ENCODE measurements at places on chromosomes 13 and 19.

GRCh38 chr13:29578300-29579085 lies 17.0 kb downstream of the SLC7A1 start:
- DNase-seq = no peak

- no peak for DNase-seq
These were observed 2.0 kb downstream of the EXOC3L2 start for GRCh38 chr19:45243144-45243732.

DNA sequence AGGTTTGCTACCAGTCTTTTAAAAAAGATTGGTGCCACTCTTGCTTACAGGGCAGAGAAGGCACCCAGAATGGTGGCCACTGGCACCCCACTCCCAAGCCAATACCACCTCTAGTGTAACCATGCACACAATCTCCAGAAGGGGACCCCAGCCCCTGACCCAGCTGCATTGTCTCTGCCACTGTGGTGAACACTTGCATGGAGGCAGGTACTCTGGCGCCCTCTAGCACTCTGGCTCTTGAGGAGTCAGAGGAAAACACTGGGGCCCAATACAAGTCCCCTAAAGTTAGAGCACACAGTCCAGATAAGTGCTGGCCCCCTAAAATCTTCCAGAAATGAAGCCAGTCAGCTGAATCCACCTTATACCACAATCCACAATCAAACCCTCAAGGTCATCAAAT lies 6.0 kb downstream of the ERVV-1 start:
- DNase-seq = no peak

DNA sequence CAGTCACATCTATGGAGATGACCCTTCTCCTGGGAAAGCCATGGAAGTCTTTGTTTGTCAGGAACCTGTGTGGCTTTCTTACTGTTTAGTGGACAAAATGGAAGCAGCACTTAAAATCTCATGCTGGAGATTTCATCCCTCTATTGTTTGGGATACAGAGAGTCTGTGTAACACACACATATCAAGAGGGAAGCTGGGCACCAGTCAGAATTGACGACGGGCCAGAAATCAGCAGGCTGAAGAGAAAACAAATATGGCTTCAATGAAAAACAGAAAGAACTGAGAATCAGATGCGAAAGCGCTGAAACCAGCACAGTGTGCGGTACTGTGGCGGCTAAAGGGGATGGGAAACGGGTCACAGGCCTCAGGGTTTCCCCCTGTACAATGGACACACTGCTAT lies 72.2 kb upstream of the WASF3 start:
- DNase-seq = no peak

DNA sequence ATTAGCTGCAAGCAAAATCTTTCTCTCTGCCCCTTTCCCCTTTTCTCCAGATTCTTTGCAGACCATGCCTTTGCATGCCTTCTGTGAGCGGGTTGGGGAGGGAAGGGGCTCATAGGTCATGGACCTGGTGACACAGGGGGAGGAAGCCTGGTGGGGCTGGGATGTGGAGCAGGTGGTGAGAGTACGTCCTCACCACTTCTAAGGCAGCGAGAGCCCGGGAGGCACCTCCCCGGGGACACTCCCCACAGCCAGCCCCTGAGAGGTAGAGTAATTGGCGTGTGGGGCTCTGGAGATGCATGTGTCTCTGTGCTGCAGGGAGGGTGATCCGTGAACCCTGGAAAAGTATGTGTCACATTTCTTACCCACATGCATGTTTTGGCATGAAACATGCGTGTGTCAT lies 42.5 kb upstream of the EHD2 start:
- DNase-seq = no peak

GRCh38 chr19:54191811-54192453 lies 824 bp downstream of the TSEN34 start:
- DNase-seq = no peak

- DNase-seq = no peak
These were observed 28.8 kb downstream of the ACTN4 start for GRCh38 chr19:38676023-38676877.

DNA sequence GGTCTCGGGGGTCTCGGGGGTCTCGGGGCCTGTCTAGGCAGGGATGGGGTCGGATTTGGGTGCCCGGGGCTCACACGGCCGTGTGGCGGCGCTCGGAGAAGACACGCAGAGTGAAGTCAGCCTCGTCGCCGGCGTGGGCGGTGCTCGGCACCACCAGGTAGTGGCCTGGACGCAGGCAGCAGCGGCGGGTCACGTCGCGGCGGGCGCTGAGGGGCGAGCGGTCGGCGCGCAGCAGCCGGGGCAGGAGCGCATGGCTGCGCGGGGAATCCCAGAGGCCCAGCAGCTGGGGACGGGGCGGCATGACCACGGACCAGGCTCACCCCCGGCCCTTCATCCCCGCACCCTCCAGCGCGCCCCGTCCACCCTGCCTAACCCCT lies 8.2 kb downstream of the CAPN12 start:
- no peak for DNase-seq

DNA sequence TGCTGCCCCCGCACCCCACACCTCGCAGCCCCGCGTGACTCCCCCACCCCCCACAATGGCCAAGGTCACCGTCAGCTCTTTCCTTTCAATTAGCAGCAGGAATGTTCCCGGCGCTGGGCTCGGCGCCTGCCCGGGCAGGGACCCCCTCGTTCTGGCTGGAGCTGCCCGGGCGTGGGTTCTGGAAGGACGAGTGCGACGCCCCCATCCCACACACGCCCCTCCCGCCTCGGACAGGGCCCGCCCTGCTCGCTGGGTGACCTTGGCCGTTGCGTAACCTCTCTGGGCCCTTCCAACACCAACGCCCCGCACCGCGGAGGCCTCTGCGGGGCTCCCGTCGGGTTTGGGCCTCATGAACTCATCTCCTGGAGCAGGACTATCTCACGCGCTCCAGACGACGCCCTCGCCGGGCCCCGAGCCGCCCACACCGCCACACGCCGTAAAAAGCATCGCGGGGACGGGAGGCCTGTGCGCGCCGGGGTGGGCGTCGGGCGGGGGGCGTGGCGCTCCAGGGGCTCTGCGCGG lies 10.3 kb downstream of the PALM start:
- no peak for DNase-seq

GRCh38 chr19:19329126-19329525 lies 8.5 kb downstream of the MAU2 start:
- no peak for DNase-seq

GRCh38 chr19:15612342-15612741 lies 2.7 kb upstream of the CYP4F8 start:
- no peak for DNase-seq

DNA sequence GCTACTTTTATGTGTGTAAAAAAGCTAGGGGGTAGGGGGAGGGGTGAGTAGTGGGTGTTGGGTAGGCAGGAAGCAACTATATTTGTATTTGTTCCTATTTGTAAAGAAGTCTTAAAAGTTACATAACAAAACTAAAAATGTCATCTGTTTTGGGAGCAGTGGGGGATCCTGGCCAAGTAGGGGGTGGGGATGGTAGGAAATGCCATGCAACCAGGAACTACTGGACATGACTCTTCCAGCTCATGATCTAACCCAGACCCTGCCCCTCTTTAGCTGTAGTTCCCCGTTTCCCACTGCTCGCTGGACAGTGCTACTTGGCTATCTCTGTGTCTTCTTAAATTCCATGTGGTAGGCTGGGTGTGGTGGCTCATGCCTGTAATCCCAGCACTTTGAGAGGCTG lies 3.2 kb downstream of the GTF3A start:
- DNase-seq = no peak

DNA sequence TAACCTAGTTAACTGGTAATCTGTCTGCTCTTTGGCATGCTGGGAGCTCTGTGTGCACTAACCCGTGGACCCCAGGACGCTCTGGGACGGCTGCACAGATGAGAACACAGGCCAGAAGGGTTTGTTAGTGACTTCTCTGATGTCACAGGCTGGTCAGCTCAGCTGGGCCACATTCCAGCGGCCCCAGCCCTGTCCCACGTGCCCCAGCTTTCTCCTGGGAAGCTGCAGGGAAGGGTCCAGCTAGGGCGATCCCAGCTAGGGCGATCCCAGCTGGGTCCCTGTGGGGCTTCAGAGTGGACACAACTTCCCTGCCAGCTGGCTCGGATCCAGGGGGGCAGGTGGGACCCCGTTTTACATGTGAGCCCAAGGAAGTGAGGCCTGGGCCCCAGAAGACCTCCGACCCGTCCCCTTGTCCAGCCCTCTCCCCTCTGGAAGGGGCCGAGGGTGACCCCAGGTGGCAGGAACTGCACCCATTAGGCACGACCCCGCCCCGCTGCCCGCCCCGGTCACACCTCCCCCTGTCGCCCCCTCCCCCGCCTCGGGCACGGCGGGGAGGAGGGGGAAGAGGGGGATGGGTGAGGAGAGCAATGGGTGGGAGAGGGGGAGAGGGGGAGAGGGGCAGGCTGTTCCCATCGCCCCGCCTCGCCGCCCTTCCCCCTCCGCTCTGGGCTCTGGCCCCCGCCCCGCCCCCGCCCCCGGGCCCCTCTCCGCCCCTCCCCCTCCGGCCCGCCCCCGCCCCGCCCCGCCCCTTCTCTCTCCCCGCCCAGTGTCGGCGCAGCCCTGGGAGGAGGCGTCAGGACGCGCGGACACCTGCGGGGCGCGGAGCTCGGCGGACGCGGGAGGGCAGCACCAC lies 75.2 kb upstream of the MCF2L start:
- no peak for DNase-seq

GRCh38 chr19:18906605-18907519 lies 10.9 kb upstream of the CERS1 start:
- DNase-seq = no peak

GRCh38 chr13:48641404-48641803 lies 12.3 kb upstream of the CYSLTR2 start:
- DNase-seq = no peak

GRCh38 chr13:90997951-90998350 lies 349.5 kb upstream of the MIR17HG start:
- no peak for DNase-seq

DNA sequence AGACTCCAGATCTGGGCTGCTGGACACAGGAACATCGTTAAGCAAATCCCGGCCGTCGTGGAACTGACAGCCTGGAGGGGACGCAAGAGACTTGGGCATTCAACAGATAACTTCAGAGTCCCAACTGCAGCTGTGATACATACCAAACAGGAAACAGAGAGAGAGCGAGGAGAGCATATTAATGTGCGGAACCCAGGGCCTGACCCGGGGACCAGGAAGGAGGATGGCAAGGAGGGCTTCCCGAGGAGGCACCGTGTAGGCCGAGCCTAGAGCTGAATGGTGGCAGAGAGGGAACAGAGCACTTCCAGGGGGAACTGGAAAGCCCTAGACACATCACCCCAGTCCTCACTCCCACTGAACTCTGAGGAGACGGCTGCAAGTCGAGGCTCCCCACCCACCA lies 68.1 kb downstream of the SIPA1L3 start:
- DNase-seq = no peak

DNA sequence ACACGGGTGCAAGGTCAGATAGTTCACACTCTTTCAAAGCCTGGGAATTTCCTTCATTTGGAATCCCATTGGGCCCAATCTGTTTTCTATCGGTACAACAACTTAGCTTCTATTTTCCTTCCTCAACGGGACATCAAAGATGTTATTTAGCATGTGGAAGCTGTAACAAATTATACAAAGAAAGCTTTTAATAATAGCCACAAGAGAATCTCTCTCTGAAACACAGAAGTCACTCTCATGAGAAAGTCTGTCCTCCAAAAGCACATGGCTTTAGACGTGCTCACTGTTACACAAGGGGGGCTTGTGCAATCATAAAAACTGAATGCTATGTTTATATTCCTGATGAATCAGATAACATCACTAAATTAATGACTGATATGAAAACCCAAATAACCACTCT lies 28.9 kb upstream of the CYSLTR2 start:
- no peak for DNase-seq

DNA sequence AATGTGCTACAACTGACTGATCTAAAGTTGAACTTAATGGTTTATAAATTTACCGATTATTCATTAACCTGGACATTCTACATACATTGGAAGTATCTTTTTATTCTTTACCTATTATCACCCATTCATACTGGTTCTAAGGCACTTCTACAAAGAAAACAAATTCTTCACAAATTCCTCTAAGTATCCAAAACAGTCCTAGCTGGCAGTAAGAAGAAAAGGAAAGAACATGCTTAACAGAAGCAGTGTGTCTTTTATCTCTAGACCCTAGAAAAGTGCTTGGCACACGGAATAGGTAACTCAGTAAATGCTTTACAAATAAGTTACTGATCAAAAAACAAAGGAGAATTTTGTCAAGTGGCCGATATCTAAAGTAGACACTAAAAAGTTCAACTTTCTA lies 32.8 kb downstream of the TSC22D1 start:
- DNase-seq = no peak

GRCh38 chr19:15317392-15318071 lies 14.8 kb downstream of the BRD4 start:
- DNase-seq = no peak

DNA sequence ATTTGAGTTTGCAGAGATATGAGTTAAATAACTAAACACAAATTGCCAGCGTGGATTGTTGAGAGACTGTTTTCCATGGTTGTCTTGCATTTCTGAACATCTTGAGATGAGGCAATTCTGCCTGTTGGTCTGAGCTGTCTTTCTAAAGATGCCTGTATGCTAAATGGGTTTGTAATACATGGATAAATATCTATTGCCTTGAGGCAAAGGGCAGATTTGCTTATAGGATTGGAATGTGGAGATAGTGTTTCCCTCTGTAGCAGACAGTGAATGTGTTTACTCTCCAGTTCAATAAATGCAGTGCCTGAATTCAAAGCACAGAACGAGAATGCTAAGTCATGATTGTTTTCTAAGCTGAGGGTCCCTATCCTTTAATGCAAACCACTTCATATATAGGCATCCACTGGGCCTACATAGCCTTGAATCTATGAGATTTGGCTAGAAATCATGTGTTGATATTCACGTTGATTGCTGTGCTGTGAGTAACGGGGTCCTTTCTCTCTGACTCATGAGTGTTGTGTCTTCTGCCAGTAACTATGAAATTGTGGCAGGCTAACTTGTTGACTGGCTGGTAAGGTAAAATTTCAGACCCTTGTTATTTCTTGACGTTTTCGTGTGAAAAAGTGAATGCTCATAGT lies 2554.8 kb downstream of the PCDH9 start:
- DNase-seq = no peak

GRCh38 chr19:42378225-42379215 lies 11.6 kb downstream of the CNFN start:
- no peak for DNase-seq

DNA sequence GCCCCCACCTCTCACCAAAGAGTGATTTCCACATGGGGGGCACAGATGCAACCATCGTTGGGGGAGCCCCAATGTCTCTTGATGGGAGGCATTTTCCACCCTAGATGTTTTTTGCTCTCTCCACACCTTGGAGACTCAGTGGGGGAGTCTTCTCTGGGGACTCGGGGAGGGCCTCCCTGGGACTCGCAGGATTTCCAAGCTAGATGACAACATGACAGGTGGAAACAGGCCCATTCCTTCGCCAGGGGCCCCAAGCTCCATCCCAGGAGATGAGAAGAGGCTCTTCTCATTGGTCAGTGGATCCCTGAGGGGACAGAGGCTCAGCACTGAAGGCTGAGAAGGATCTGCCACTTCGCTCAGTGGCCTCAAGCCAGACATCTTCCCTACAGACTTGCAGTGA lies 12.7 kb upstream of the KIR2DL4 start:
- DNase-seq = no peak

GRCh38 chr19:5018224-5019015 lies 49.5 kb downstream of the KDM4B start:
- DNase-seq = no peak
